Activated CD4-positive, alpha-beta T cell treated with anti-CD3 and anti-CD28 coated beads for 24 hours (primary cell): ENCODE measurements at places on chromosomes 7 and 10.

DNA sequence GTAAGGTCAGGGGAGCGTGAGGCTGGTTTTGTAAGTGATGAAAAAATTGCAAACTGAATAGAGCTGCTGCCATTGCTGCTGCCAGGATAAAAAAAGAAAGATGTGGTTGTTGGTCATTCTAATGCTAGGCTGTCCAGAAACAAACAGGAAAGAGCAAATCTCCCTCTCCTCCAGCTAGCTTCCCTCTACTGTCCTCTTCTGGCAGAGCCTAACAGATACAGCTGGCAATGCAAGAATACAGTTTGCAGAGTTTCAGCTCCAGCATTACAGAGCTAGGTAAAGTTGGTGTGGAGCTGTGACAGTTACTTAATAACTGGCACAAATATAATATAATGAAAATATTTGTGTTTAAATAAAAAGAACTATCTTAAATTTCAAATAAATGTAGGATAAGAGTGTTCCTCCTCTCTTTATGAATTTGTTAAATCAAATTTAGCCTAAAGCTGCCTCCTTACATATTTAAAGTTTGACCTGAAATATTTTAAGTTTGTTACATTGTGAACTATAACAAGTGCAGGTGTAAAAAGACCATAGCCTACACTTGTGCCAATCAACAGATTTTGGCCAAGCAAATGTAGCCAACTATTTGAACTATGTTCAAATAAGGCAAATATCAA is 407.7 kb downstream of the SH2D4B start:
- no peak for DNase-seq

DNA sequence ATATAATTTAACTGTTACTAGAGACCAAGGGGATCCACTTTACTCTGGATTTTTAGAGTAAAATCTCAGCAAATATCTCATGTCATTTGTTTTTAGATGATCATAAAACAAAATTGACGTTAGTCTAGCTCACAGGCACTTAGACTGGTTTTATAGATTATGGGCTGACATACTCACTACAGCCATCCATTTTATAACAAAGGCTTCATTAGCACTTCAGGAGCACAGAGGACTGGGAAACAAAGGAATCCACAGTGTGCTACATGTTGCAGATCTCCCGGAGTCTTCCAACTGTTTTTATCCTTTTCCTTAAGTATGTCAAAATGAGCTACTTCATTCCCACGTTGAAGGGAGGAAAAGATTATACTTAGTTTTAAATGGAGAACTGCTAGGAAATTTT is 15.9 kb upstream of the SCRN1 start:
- no peak for DNase-seq

DNA sequence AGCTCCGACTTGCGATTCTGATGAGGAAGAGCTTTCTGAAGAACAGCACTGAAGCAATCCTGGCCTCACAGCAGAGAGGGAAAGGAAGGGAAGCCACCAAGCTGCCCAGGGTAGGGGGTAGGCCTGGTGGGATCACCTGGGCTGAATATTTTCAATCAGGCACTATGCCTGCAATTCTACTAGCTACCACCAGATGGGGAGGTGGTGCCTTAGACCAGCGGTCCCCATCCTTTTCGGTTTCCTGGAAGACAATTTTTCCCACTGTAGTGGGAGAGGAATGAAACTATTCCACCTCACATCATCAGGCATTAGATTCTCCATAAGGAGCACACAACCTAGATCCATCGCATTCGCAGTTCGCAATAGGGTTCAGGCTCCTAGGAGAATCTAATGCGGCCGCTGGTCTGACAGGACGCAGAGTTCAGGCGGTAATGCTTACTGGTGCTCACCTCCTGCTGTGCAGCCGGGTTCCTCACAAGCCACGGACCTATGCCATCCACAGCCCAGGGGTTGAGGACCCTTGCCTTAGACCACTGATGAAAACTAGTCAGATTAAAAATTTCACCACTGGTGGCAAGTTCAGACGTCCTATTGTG is 2.7 kb downstream of the LRRC20 start:
- no peak for DNase-seq

DNA sequence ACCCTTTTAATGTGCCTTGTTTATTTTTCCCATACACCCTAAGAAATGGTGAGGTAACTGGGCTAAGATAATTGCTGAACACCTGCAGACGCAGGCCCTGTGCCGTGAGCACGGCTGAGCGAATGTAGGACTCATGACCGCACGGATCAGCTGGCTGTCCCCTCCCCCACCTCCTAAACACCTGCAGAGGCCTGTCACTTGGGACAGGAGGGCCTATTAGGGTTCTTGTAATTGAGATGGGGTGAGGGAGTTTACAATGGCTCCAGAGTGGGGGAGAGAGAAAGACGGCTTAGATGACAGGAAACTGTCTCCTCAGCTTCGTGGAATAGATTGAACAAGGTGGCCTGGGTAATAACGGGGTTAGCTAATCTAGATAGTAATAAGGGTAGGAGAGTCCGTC is 291.7 kb upstream of the HABP2 start:
- no peak for DNase-seq
